Fibroblast of villous mesenchyme (primary cell): ENCODE measurements at places on chromosomes 4 and X. TPM values are rescaled to one million over a fixed set of nuclear protein-coding genes. Genes with fewer than 3 reads are reported as not detected.

DNA sequence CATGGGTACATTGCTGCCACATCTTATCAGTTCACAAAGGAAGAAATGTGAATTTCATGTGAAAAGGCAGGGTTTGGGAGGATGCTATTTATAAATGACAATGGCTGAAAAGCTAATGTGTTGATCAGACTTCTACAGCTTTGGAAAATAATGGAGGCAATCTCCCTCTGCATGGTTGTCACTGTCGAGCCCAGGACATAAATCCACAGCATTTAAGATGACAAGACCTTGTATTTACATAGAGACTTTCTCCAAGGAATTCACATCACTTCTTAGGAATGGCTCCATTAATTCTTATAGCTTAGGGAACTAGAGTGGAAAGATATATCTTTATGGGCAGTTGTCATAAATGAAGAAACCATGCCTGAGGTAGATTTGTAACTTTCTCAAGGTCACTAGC lies 66.7 kb downstream of the CBLL2 start:
- DNase-seq: no peak

GRCh38 chr4:15836362-15836761 lies 58.2 kb downstream of the CD38 start:
- no peak for DNase-seq

- no peak for DNase-seq
Measured at GRCh38 chrX:2875136-2875481, 46.4 kb downstream of the GYG2 start.

GRCh38 chr4:54172156-54172555 lies 56.9 kb upstream of the PDGFRA start:
- no peak for DNase-seq

GRCh38 chrX:46547857-46548256 lies 2.6 kb upstream of the ZNF674 start:
- peak; percentile 75 for DNase-seq

The H2BW2 gene
- not detected in 2 replicates for total RNA-seq

The FAM47E gene
- total RNA-seq: 0.32 and 0.86 TPM in 2 replicates

The AFAP1 gene
- 84.4 and 133 TPM in 2 replicates for total RNA-seq

DNA sequence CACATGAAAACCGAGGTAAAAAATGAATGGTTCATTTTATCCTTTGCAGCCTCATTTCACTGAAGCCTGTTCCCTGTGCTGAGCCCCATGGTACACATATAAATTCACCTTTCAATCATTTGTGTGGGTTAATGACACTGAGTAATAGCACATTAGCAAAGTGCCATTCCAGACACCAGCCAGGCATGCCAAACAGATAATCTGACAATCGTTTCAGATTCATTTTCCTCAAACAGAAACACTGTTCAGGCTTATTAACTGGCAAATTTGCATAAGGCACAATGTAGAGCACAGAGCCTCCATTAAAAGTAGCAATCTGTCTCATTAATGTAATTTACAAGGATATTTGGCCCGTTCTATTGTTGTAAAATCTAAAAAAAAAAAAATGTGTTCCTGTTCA lies 76.2 kb downstream of the UNC5C start:
- no peak for DNase-seq

- no peak for DNase-seq
Measured at GRCh38 chrX:107440187-107440586, 9.3 kb upstream of the FRMPD3 start.

The FAM9C gene
- under 0.01 TPM in 2 replicates for total RNA-seq

- no peak for DNase-seq
Measured at GRCh38 chr4:145097331-145097820, 620 bp downstream of the ANAPC10 start.

- DNase-seq: no peak
Measured at GRCh38 chrX:87900320-87900908, 382.8 kb downstream of the KLHL4 start.

The CSAG1 gene
- not detected in 2 replicates for total RNA-seq

GRCh38 chr4:20462426-20463175 lies 210.9 kb downstream of the SLIT2 start:
- peak; percentile 23 for DNase-seq

DNA sequence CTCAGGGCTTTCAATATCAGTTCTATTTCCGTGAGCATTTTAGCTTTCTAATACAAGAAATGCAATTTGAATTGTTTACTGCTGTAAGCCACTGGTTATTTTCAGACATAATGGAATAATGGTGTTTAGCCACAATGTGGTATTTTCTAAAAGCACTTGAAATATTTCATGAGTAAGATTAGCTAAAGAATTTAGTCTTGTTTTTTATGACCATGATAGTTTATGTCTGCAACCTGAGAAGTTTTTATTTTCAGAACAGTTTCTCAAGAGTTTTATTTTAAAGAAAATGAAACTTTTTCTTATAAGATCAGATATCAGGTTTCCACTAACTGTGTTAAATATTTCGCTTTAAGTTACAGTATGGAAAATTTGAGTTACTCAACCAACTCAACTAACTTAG lies 60.2 kb downstream of the SLIT2 start:
- DNase-seq: peak; percentile 72

The GLRA2 gene
- total RNA-seq: 0.32 TPM in 1 of 2 replicates, not detected in the other

DNA sequence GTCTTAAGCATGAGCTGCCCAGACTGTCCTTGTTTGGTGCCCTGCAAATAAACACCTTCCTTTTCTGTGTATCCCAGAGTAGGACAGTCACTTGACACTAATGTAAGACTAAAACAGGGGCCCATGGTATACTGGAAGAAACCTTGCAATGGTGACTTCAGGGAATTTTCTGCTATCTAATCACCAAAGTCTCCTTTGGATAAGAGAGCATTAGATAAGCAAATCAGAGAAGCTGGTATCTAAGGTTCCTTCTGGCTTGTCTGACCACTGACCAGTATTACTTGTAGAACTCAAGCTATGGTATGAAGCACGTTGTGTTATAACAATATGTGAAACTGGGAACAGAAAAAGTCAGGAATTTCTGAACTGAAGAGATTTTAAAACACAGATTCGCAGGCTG lies 173.9 kb downstream of the COL25A1 start:
- no peak for DNase-seq

GRCh38 chrX:1488141-1488540 lies 35.4 kb upstream of the ASMTL start:
- DNase-seq: no peak

DNA sequence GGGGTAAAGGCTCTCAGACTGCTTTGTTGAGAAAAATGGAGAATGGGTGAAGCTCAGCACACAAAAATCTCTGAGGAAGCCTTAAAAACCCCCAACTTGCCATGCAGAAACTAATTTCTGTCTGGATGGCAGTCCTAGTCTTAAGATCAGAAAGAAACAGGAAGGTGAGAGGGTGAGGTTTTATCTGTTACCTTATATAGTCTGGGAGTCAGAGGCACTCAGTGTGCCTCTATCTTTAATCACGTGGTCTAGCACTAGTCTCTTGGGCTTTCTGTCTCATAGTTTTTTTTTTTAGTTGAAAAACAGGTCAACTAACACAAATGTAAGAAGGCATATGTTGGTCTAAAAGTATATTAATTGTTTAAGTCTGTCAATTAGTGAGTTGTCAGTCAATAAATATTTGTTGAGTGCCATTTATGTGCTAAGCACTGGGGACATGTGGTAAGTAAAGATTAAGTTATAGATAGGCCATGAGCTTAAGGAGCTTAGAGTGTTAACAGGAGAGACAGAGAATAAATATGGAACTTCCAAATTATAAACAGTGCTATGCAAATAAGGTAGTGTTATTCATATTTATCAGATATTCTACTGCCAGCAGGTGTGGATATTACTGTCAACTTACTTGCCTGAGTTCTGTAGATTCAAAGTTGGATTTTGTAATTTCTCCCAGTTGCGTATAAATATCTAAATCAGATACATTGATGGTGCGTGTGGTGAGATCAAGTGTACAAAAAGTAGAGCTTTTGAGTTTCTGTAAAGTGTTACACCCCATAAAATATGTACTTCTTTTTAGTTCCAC lies 7.0 kb downstream of the CYBB start:
- no peak for DNase-seq

- peak; percentile 24 for DNase-seq
Measured at GRCh38 chr4:46329118-46329976, 60.6 kb downstream of the GABRA2 start.

The CLCN5 gene
- 9.0 and 12.5 TPM in 2 replicates for total RNA-seq

DNA sequence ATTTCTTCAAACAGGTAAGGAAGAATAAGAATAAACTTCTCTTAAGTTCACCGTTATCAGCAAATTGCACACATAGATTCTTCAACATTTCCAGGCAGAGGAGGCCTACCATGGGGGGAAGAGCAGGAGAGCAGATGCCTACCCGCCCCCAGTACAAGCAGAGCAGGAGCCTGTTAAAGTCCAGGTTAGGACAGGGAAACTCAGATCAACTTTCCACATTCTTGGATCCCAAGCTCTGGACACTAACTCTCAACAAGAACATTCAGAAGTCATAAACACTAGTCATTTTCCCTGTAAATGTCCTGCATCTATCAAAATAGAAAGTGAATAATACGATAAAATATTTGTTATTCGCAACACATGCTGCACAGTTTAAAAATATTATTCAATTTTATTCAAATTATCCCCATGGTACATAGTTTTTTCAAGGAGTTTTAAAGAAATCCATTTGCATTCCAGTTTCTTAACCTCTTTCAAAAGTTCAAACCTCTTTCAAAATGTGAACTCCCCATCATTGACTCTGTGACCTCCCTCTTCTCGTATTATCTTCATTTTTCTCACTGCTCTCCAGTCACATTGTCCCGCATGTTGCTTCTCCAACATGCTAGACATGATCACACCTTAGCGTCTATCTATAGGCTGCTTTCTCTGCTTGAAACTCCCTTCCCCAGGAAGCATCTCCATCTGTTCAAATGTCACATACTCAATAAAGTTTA lies 185.2 kb upstream of the NEIL3 start:
- peak; percentile 75 for DNase-seq

DNA sequence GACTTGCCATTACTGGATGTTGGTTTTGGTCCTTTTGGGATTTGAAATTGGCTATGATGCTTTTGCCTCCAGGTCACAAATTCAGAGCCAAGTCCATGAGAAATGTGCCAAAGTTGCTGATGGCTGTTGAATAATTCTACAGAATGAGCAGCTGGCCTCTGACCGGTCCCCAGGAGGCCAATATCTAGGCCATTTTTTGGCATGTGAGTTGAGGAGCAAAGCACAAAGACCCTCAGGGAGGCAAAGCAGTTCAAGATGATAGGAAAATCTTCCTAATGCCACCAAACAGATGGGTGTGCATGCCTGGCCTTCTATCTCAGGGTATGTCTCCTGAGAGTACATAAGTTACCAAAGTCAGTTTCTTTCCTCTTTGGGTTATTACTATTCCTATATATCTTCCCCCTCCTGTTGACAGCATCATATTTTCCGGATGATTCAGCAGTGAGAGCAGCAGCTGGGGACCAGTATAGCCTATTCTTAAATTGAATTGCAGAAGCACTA lies 44.4 kb downstream of the SEL1L3 start:
- DNase-seq: no peak

The CXCL6 gene
- total RNA-seq: 0.64 and 4.7 TPM in 2 replicates

The LINC00632 gene
- 5.2 and 7.4 TPM in 2 replicates for total RNA-seq

DNA sequence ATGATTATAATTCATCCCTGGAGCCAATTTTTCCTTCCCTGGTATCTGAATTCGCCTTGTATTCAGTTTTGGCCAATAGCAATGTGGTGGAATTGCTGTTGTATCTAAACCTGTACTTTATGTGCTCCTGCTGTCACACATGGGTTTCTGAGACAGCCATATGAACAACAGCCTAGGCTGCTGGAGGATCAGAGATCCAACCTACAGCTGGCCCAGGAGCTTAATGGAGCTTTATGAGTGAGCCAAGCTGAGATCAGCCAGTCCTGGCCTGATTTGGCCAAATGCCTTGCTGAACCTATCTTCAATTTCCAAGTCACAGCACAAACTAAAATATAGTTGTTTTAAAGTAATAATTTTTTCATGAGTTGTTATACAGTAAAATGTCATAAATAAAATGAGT lies 1071.5 kb downstream of the PCDH7 start:
- DNase-seq: no peak

The NAT8L gene
- total RNA-seq: under 0.01 TPM in 2 replicates

- DNase-seq: peak; percentile 44
Measured at GRCh38 chr4:123244137-123244536, 152.5 kb upstream of the SPRY1 start.

- no peak for DNase-seq
Measured at GRCh38 chr4:180926277-180926676, 1316.9 kb upstream of the TENM3 start.

DNA sequence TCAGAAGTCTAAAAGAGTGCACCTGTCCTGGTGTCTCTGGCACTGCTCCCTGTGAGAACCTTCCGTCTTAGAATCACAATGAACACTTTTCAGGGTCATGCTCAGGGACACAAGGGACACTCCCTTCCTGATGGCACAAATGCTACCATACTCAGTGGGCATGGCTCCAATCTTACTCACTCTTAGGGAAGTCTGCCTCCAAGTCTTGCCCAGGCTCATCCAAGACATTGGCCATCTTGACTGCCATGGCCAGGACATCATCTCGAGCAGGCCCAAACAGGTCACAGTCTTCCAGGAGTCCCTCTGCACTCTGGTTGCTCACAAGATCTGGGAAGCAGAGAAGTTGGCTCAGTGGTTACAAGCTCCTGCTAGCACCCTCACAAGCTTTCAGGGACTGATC lies 8.8 kb downstream of the ZMYM3 start:
- no peak for DNase-seq

The ANXA3 gene
- 27.4 and 50.1 TPM in 2 replicates for total RNA-seq

DNA sequence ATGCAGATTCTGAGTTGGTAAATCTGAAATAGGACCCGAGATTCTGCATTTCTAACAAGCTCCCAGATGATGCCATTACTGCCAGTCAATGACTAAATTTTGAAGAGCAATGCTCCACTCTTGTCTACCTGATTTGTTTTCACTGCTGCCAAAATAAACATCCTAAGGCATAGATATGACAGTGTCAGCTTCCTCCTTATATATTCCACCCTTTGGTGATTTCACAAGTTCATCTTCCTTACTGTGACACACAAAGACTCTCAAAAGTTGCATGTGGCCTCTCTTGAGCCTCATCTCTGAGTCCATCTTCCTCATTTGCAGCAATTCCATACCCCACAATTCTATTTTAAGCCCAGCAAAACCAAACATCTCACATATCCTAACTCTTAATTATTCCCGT lies 110.9 kb downstream of the FBXW7 start:
- DNase-seq: no peak

DNA sequence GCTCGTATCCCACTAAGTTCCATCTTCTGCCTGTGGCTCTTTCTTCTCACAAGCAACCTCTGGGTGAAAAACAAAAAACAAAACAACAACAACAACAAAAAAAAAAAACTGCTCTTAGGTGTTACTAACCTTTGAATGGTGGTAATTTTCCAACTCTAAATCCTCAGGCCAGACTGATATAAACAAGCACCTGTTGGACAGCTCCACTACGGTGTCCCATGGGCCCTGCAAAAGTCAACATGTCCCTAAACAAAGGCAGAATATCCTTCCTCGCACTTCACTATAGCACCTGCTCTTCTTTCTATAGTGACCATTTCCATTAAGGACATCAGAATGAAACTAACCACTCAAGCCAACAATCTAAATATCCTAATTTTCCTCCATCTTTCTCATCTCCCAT lies 54.6 kb upstream of the PARM1 start:
- no peak for DNase-seq

The FIP1L1 gene
- total RNA-seq: 72.5 and 87.2 TPM in 2 replicates

GRCh38 chr4:86977621-86978184 lies 42.9 kb downstream of the AFF1 start:
- DNase-seq: no peak
